Fibroblast of upper back skin (primary cell): ENCODE measurements at places on chromosomes 12 and 14.

DNA sequence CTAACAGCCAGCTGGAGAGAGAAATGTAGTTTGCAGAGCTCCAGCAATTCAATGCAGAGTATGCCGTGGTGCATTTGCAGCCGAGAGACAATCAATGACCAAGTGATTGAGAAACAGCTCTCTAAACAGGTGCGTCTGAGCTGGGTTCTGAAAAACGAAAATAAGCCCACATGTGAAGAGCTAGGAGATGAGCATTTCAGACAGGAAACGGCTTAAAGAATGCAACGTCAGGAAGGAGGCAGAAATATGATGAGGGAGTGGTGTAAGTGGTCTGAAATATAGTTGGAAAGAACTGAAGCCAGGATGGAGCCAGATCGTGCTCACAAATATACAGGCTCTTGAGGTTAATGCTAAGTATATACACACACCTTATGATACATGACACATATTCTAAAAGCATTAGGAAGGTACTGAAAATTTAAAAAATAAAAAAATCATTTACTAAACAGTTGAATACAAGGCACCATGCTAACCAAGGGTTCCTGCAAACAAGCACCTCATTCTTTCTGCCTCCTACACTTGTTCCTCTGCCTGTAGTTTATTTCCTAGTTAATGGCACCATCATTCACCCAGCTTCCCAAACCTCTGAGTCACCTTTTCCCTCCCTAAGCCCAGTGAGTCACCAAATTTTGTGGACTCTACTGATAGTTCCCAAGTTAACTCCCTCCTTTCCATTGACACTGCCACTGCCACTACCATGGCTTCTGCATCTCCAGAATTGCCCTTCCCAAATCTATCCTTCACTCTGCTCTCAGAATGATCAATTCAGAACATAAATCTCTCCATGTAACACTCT lies 2.3 kb upstream of the GARIN2 start:
- DNase-seq, result peak; percentile 79

- no peak for DNase-seq
These were observed 174.1 kb upstream of the EEA1 start for GRCh38 chr12:93103154-93103553.

- DNase-seq, result no peak
These were observed 351.7 kb upstream of the MDGA2 start for GRCh38 chr14:48027115-48027514.

- peak; percentile 71 for DNase-seq
These were observed 133.8 kb upstream of the NUDT4 start for GRCh38 chr12:93243689-93244513.

GRCh38 chr12:1795221-1795784 lies 25.1 kb upstream of the LRTM2 start:
- DNase-seq, result no peak

- peak; percentile 14 for DNase-seq
These were observed 13.3 kb upstream of the MAP3K9 start for GRCh38 chr14:70822530-70823185.

DNA sequence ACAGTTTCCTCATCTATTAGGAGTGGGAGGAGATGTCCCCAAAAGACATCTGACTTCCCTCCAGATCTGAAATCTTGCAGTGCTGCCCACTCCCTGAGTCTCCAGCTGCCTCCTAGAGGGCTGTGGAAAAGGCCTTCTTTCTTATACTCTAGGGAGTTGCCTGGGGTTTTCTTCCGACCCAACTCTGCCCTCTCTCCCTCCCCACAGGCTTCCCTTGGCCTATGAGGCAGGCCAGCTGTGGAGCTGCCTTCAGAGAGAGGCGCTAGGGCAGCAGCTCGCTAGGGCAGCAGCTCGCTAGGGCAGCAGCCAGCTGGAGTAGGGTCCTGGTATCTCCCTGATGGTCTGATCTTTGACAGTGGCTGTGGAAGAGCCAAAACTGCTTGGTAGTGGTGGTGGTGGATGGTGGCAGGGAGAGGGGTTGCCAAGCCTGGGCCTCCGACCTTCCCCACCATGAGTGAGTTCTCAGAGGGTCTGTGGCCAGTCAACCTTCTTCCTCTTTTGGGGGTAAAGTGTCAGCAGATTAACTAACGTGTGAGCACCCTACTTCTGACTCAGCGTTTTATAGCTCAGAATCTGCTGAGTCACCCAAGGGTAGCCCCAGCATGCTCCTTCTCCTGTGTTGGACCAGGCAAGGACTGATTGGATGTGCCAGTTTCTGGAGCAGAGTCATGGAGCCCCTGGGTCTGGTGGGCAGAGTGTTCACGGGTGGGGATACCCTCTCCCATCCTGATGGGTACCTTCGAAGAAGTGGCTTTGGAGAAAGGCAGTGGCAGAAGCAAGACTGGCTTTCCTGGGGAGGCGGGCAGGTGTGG lies 2.3 kb downstream of the SLC48A1 start:
- DNase-seq, result peak; percentile 32

DNA sequence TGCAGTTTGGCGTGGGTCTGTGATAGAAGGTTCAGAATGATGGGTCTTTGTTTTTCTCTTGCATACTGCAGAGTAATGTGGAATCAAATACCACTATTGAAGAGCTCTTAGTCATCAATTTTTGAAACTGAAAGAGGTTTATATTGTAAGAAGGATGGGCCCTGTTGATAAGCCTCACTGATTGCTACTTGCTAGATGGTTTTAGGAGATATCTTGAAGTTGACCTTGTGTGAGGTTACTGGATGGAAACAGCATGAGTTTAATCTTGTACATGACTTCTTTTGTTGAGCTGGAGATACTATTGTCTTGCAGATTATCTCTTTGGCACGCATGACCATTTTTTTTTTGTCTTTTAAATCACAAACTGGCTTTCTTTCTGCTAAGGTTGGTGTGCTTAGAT lies 13.8 kb downstream of the BICD1 start:
- DNase-seq, result no peak

GRCh38 chr14:75543786-75544185 lies 21.5 kb downstream of the BATF start:
- DNase-seq, result no peak

DNA sequence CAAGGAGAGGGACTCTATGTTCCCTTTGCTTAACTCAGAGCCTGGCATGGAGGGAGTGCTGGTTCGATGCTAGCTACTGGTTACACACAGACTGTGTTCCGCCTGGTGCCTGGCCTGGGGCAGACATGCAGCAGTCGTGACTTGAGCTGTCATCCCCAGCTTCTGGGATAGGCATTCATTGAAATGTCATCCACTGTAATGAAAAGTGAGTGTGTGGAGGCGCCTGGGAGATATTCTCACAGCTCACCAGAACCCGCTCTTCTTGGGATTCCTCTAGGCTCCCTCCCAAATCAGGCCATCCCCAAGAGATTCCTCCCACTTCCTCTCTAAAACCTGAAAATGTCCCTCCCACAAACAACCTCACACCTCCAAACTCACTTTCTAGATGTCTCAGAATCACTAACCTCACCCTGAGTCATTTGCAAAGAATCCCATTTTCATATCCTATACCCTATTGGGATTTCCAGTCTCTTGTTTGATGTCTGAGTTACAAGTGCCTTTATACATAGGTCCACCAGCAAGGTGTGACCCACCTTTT lies 82.8 kb downstream of the CRACR2A start:
- DNase-seq, result no peak

DNA sequence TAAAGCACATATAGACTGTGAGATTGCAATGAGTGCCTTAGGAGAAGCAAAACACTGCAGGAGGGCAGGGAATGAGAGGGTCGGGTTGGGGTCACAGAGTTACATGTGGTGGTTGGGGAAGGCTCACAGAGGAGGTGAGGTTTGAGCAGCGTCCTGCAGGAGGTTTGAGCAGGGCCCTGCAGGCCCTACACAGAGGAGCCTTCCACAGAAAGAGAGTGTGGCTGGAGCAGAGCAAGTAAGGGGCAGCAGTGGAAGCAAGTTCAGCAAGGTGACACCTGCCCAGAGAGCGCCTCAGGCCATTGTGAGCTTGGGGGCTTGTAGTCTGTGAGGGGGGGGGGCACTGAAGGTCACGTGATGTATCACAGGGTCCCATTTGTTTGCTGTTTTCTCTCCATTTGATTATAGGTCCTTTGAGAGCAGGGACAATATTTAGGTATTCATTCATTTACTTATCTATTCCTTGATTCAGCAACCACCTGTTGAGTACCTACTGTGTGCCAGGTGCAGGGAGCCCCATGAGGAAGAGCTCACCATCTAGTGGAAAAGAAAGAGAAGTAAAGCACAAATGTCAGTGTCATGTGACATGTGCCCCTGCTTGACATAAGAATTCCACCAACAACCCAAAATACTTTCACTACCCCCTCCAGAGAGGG lies 56.6 kb downstream of the GALNT16 start:
- DNase-seq, result no peak

GRCh38 chr12:29730481-29730880 lies 53.3 kb downstream of the TMTC1 start:
- DNase-seq, result no peak

- no peak for DNase-seq
These were observed 270.2 kb upstream of the FOXG1 start for GRCh38 chr14:28496364-28496763.

DNA sequence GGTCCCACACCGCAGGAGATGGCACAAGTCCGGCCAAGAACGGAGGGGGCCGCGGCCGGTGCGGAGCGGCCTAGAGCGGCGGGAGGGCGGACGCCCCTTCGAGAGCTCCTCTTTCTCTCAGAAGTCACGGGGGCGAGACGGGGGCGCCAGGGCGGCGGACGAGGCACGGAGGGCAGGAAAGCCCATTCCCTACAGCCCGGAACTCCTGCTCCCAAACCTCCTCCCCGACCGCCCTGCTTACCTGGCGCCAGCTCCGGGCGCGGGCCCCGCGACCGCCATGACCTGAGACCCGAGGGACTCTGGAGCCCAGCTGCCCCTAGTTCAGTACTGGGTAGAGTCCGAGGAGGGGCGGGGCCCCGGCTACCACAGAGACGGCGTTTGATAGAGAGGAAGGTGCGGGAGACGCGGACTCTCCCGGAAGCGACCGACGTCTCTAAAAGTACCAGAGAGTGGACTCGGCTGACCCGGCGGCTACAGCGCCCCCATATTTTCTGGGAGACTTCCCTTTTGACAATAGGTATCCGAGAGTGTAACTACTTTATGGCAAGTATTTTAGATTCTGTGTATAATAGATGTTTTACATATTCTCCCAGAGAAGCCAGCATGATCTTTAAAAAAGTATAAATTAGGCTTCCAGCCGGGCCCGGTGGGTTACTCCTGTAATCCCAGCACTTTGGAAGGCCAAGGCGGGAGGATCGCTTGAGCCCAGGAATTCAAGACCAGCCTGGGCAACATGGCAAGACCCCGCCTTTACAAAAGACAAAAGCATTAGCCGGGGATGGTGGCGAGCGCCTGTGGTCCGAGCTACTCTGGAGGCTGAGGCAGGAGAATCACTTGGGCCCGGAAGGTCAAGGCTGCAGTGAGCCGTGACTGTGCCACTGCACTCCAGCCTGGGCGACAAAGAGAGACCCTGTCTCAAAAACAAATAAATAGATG lies at the start of gene ABCD4:
Gene ABCD4, minus strand, starts transcription at position 301 of the 936 bp plus-strand sequence. Its CDS starts 22 bp downstream, at position 279.
- DNase-seq, result peak; percentile 91

GRCh38 chr12:59407799-59408198 lies 188.0 kb upstream of the SLC16A7 start:
- DNase-seq, result no peak
